Spinal cord (tissue), 10 donors: ENCODE measurements at places on chromosomes 3 and 15. TPM values are rescaled to one million over a fixed set of nuclear protein-coding genes. Genes with fewer than 3 reads are reported as not detected.

- no peak overlapping the region for H3K27ac ChIP-seq
- H3K27me3 ChIP-seq, result no peaks in the 10 kb centered on the region
- H3K4me3 ChIP-seq, result no peak overlapping the region
- H3K36me3 ChIP-seq, result no peaks in the 10 kb centered on the region
These were observed 28.9 kb downstream of the CSTA start for GRCh38 chr3:122353893-122354401.

GRCh38 chr15:39247574-39247973 is 333.3 kb upstream of the THBS1 start:
- no peaks in the 10 kb centered on the region for H3K27me3 ChIP-seq
- H3K36me3 ChIP-seq, result no peaks in the 10 kb centered on the region
- H3K4me1 ChIP-seq, result no peaks in the 10 kb centered on the region
- no peak for DNase-seq
- H3K4me3 ChIP-seq, result no peak overlapping the region

GRCh38 chr3:87267953-87268645 is 8.3 kb downstream of the POU1F1 start:
- no peak overlapping the region for H3K4me3 ChIP-seq
- no peaks in the 10 kb centered on the region for H3K36me3 ChIP-seq
- no peak overlapping the region for H3K27ac ChIP-seq
- no peak for DNase-seq
- no peaks in the 10 kb centered on the region for H3K27me3 ChIP-seq

DNA sequence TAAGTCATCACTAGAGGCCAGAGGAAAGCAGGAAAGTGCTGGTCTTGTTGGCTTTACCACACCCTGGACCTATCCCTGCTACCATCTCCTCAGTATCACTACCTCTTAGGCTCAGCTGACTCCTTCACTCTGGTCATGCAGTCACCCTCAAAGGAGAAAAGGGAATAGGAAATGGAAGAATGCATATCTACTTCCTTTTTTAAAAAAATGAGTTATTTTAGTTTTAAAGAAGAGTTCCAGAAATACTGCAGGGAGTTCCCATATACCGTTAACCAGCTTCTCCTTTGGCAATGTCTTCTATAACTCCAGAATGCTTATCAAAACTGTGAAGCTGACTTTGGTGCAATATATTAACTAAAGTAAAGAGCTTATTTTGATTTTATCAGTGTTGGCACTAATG is 688.6 kb downstream of the DIPK2A start:
- H3K4me1 ChIP-seq, result no peaks in the 10 kb centered on the region
- H3K27me3 ChIP-seq, result no peaks in the 10 kb centered on the region
- H3K27ac ChIP-seq, result no peak overlapping the region
- no peak for DNase-seq
- no peak overlapping the region for H3K4me3 ChIP-seq

- H3K4me1 ChIP-seq, result no peaks in the 10 kb centered on the region
- no peaks in the 10 kb centered on the region for H3K27me3 ChIP-seq
- no peak for DNase-seq
- H3K4me3 ChIP-seq, result no peak overlapping the region
- no peak overlapping the region for H3K27ac ChIP-seq
These were observed 21.0 kb upstream of the CTXND1 start for GRCh38 chr15:80272987-80273386.

- DNase-seq, result no peak
- H3K4me1 ChIP-seq, result peaks cover 15% of the 10 kb centered on the region
- H3K27me3 ChIP-seq, result no peaks in the 10 kb centered on the region
- peak overlapping the region; percentile 80 for H3K4me3 ChIP-seq
These were observed 695 bp downstream of the RPL32 start for GRCh38 chr3:12840591-12841148.

GRCh38 chr15:100112061-100112420 is 229.7 kb downstream of the ADAMTS17 start:
- peaks cover 5% of the 10 kb centered on the region for H3K36me3 ChIP-seq
- H3K4me1 ChIP-seq, result peaks cover 62% of the 10 kb centered on the region
- H3K4me3 ChIP-seq, result no peak overlapping the region
- no peaks in the 10 kb centered on the region for H3K27me3 ChIP-seq
- peak overlapping the region; percentile 41 for H3K27ac ChIP-seq
- no peak for DNase-seq

DNA sequence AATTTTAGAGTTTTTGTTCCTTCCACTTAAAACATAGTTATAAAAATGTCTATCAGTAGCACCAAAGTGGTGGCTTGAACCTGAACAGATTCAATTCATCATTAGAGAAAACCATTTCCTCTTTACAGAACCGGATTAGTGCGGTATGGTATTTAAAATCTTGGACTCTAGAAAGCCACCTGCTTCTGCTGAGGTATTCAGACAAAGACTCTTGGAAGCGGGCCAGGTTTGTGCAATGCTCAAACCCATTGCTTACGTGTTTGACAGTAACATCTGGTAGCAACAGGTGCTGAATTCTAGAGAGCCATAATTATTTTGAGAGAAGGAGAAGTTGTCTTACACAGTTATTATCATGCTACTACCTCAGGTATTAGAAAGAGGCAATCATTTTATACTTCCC is 290.5 kb downstream of the NAALADL2 start:
- no peaks in the 10 kb centered on the region for H3K4me1 ChIP-seq
- no peaks in the 10 kb centered on the region for H3K27me3 ChIP-seq
- no peak for DNase-seq

GRCh38 chr15:50190166-50190570 is 8.2 kb downstream of the SLC27A2 start:
- H3K36me3 ChIP-seq, result no peaks in the 10 kb centered on the region
- no peak for DNase-seq
- H3K4me1 ChIP-seq, result no peaks in the 10 kb centered on the region
- no peak overlapping the region for H3K4me3 ChIP-seq
- no peak overlapping the region for H3K27ac ChIP-seq

DNA sequence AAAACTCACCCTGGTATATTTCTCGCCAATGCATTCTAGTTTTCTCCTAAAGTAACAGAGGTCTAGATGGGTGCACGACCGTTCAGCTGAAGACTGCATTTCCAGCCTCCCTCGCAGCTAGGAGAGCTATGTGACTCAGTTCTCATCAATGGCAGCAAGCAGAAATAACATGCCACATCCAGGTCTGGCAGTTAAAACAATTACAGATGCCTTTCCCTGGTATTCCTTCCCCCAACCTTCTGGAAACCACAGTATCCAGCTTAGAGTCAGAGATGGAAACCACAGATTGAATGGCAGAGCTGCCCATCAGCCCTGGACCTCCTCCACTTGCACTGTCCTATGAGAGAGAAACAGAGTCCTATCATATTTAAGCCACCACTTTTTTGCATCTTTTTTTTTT is 4.8 kb downstream of the HAPLN3 start:
- H3K27me3 ChIP-seq, result peaks cover 27% of the 10 kb centered on the region
- peaks cover 15% of the 10 kb centered on the region for H3K4me1 ChIP-seq
- H3K36me3 ChIP-seq, result peaks cover 7% of the 10 kb centered on the region
- DNase-seq, result no peak
- H3K4me3 ChIP-seq, result no peak overlapping the region

DNA sequence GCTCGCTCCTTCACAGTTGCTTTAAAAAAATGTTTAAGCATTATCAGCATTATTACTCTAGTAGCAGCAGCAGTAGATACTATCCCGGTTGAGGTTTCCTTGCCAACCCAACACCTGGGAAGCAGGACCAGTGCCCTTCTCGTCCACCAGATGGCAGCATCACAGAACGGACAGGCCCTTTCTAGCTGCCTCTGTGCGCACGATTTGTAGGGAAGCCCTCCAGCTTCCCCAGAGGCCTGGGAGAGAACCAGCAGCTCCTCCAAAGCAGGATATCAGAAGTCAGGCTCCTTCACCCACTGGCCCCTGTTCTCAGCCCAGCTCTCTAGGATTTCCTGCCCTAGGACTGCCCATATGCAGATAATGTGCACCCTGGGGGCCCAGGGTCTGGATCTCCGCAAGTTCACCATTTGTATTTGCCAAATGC is 16.8 kb upstream of the ESYT3 start:
- DNase-seq, result peak; percentile 63
- H3K27ac ChIP-seq, result no peak overlapping the region
- H3K27me3 ChIP-seq, result no peaks in the 10 kb centered on the region
- H3K4me3 ChIP-seq, result no peak overlapping the region
- peaks cover 6% of the 10 kb centered on the region for H3K4me1 ChIP-seq

DNA sequence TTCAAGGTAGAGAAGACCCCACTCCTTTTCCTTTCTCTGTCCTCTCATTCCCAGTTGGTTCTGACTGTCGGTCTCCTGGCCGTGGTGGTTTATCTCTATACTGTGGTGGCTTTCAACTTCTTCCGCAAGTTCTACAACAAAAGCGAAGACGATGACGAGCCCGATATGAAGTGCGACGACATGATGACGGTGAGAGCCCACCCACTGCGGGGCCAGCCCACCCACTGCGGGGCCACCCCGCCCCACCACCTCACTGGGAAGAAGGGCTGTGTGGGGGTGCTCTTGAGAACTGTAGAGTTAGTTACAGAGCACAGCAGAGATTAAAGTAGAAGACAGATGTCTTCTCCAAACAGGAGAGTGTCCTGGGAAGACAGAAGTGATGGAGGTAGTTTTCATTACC is 110.6 kb upstream of the CHRM5 start:
- H3K27ac ChIP-seq, result no peak overlapping the region
- H3K36me3 ChIP-seq, result peaks cover 17% of the 10 kb centered on the region
- no peaks in the 10 kb centered on the region for H3K27me3 ChIP-seq
- no peak overlapping the region for H3K4me3 ChIP-seq
- H3K4me1 ChIP-seq, result no peaks in the 10 kb centered on the region
- no peak for DNase-seq

DNA sequence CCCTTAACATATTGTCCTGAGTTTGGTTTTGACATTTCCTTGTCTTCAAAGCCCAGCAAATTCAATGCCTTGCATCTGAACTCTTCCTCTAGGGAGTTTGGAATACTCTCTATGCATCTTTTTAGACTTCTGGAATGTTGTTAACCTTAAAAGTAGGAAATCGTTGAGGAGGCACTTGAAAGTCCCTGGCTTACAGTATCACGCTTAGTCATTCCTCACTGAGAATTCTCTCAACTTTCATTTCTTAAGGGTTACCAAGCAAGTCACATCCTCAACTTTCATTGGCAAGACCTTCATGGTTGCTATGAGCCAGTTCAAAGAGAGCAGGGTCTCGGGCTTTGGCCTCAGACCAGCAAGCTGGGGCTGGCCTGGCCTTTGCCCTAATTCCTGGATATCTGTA is 89.9 kb downstream of the ASB7 start:
- H3K4me1 ChIP-seq, result peaks cover 5% of the 10 kb centered on the region
- no peak overlapping the region for H3K4me3 ChIP-seq
- no peaks in the 10 kb centered on the region for H3K36me3 ChIP-seq
- no peak for DNase-seq

- no peaks in the 10 kb centered on the region for H3K27me3 ChIP-seq
- no peak overlapping the region for H3K4me3 ChIP-seq
- H3K4me1 ChIP-seq, result peaks cover 9% of the 10 kb centered on the region
- peaks cover 3% of the 10 kb centered on the region for H3K36me3 ChIP-seq
- DNase-seq, result no peak
These were observed 23.6 kb downstream of the HEG1 start for GRCh38 chr3:125032100-125032643.

DNA sequence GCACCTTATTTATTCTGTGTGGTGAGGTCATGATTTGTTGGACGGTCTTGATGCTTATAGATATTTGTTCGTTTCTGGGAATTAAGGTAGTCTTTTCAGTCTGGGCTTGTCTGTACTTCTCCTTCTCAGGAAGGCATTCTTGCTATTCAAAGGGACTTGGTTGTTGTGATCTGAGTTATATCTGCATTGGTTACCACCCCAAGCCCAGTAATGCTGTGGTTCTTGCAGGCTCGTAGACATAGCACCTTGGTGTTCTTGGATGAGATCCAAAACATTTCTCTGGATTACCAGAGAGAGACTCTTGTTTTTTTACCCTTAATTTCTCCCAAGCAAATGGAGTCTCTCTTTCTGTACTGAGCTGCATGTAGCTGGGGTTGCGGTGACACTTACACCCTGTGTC is 128.0 kb upstream of the CBLB start:
- H3K27ac ChIP-seq, result no peak overlapping the region
- no peaks in the 10 kb centered on the region for H3K27me3 ChIP-seq
- H3K4me3 ChIP-seq, result no peak overlapping the region
- DNase-seq, result no peak

DNA sequence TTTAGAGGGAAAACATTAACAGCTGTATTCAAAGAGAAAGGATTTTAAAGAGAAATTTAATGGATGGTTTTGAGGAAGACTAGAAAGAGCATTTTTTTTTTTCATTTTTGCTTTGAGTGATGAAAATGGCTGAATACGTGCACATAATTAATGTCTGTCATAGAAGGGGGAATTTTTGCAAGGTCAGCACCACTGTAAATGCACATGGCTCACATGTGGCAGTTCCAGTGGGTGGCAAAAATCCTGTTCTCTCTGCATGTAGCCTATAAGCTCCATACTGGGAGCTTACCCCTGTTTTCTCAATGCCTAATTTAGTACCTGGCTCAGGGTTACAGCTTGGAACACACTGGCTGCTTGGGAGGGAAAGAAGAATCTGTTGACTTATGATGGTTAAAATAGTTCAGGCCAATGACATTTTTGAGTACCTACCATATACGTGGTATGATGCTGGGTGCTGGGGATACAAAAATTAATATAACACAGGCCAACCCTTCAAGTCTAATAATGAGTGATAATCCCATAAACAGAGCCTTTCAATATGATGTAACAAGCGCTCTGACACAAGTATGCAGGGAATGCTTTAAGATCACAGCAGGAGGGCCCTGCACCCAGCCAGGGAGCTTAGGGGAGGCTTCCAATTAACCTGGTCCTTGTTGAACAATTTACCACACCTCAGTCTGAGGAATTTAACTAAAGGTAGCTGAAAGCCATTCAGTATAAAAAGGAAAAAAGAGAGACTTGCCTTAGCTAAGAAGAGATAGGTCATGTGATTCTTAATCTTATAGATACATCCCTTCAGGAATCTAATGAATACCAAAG is 33.0 kb downstream of the HSPBAP1 start:
- no peak for DNase-seq
- H3K27ac ChIP-seq, result no peak overlapping the region
- H3K4me3 ChIP-seq, result no peak overlapping the region
- no peaks in the 10 kb centered on the region for H3K4me1 ChIP-seq
- H3K36me3 ChIP-seq, result no peaks in the 10 kb centered on the region

RAB5A gene
- 65.0 TPM for total RNA-seq

LTK gene
- 0.17 TPM for total RNA-seq

SKOR1 gene
- 3.0 TPM for total RNA-seq

ADAMTS17 gene
- total RNA-seq, result 19.7 TPM
